ENCODE measurements at places on chromosomes 1 and 21. TPM values are rescaled to one million over a fixed set of nuclear protein-coding genes. Genes with fewer than 3 reads are reported as not detected.

DNA sequence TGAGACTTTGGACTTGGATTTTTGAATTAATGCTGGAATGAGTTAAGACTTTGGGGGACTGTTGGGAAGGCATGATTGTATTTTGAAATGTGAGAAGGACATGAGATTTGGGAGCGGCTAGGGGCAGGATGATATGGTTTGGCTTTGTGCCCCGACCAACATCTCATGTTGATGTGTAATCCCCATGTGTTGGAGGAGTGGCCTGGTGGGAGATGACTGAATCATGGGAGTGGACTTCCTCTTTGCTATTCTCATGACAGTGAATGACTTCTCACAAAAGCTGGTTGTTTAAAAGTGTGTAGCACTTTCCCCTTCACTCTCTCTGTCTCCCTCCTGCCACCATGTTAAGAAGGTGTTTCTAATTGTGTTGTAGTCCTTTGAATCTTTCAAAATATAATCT lies 9.3 kb upstream of the PHGDH start:
- no peak for DNase-seq

DNA sequence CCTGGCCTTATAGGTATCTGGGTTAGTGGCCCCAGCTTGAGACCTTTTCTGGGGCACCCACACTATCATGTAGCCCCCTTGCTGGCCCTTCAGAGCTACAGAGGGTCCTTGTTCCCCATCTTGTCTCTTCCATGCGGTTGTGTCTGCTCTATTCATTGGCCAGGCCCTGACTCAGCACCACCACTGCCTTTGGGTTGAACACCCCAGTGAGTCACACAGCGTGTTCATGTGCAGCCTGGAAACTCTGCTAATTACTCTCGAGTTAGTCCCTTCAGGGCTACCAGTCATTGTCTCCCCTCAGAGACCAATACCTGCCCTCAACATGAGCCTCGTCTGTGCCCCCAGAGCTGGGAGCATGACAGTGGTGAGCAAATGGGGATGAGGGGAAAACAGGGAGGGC lies 28.2 kb upstream of the IKBKE start:
- no peak for DNase-seq

GRCh38 chr1:201751872-201752271 lies 77.1 kb upstream of the IPO9 start:
- no peak for DNase-seq

The SH2D2A gene
- not detected for total RNA-seq

DNA sequence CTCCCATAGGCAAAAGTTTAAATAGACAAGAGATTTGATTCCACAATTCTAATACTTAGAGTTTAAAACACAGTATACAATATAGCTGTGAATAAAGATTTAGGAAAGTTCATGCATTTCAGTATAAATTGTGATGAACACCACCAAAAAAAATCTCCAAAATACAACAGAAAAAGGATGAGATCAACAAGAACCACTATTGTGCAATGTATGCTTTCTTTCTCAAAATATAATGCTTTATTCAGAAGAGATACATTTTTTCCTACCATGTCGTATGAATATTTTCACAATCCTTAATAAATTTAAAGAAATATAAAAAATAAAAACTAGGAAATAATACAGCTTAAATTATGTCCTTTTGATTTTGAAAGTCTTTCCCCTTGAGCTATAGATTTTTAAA lies 1309.2 kb downstream of the MRPL39 start:
- DNase-seq = no peak

The FAM177B gene
- total RNA-seq = not detected

GRCh38 chr1:36775716-36776115 lies 258.6 kb downstream of the GRIK3 start:
- DNase-seq = no peak

DNA sequence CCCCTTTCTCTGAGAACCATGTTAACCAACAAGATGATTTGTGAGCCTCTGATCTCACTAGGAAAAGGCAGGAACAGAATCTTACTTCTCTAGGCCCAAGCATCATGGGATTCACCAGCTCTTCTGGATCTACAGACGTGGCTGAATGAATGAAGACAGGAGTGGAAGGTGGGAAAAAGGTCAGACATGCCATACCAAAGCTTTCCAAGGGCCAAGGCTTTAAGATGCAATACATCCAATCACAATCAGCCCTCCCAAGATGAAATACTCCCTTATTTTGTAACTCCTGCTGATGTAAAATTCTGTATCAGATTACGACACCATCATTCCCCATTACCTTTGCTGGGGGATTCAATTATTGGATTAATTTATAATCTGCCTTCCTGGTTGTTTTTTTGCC lies 80.9 kb downstream of the SSBP3 start:
- no peak for DNase-seq

The DRAXIN gene
- total RNA-seq = 1.8 TPM

GRCh38 chr1:51058858-51059257 lies 43.2 kb upstream of the C1orf185 start:
- no peak for DNase-seq

The IL19 gene
- not detected for total RNA-seq

GRCh38 chr1:48073798-48074530 lies 76.8 kb upstream of the TRABD2B start:
- DNase-seq = no peak

GRCh38 chr1:3219791-3220467 lies 150.9 kb downstream of the PRDM16 start:
- no peak for DNase-seq

GRCh38 chr21:45514311-45515021 lies 27.8 kb downstream of the SLC19A1 start:
- no peak for DNase-seq

DNA sequence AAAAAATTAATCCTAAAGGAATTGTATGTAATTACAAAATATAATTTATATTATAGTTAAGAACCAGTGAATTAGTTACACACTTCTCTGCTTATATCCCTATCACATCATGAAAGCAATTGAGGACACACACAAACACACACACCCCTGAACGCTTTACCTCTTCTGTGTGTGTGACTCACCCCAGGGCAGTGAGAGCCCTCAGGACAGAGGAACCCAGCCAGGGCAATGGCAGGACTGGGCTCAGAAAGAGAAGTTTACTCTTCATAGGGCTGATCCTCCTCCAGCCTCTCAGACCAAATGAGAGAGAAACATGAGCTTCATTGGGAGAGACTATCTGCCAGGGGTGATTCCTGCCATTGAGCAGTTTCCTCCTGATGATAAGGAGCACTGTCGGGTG lies 38.1 kb downstream of the SLC44A3 start:
- no peak for DNase-seq

DNA sequence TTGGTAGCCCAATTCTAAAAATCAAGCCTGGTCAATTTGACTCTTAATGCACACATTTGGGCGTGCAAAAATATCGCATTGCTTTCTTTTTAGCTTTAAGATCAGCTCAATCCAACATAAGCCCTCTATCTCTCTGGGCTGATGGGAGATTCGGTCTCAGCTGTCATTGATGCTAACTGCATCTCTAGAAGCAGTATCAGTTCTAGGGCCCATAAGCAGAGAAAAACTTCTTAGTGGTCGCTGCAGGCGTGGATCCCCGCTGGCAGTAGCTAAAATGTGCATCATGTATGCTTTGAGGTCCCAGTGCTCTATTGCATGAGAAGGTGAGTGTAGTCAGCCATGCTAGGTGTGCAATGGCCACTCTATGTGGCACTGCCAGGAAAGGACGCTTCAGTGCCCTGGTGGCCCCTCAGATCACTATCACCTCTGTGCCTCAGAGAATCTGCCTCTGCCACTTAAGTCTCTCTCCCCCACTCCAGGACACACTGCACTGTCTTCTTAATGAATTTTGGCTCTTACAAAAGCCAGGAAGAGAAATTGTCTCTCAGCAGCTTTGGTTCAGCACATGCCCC lies 79.7 kb upstream of the GADD45A start:
- no peak for DNase-seq

DNA sequence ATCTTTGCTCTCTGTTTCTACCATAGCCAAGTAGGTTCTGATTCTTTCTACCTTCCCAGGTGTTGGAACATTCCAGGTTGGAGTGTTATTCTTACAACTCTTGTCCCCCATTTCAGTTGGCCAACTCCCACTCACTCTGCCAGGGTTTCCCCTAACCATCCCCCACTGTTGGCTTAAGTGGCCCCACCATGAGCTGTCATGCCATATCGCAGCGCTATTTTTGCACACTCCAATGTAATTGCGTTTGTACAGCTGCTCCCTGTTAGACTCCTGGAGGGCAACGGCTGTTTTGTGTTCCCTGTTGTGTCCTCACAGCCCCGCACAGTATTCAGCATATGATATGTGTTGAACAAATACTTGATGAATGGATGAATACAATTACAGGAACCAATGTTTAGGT lies 117.7 kb upstream of the ETS2 start:
- no peak for DNase-seq

DNA sequence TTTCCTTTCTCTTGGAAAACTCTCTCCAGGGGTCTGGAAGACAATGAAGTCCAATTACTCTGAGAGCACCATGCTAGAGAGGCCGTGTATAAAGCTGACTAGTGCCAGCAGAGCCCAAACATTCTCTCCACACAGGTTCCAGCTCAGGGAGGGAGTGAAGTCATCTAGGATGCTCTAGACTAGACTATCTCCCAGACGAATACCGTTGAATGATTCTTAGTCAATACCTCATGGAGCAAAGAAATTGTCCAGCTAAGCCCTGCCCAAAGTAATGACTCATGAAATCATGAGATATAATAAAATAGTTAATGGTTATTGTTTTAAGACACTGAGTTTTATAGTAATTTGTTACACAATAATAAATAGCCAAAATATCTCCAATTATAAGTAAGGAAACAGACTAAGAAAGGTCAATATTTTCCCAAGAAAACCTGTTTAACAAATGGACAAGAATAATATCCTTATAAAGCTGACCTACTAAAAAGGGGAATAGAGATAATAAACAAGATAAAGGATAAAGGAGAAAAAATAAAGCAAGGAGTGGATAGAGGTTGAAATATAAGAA lies 163.9 kb upstream of the LRRC7 start:
- DNase-seq = no peak

DNA sequence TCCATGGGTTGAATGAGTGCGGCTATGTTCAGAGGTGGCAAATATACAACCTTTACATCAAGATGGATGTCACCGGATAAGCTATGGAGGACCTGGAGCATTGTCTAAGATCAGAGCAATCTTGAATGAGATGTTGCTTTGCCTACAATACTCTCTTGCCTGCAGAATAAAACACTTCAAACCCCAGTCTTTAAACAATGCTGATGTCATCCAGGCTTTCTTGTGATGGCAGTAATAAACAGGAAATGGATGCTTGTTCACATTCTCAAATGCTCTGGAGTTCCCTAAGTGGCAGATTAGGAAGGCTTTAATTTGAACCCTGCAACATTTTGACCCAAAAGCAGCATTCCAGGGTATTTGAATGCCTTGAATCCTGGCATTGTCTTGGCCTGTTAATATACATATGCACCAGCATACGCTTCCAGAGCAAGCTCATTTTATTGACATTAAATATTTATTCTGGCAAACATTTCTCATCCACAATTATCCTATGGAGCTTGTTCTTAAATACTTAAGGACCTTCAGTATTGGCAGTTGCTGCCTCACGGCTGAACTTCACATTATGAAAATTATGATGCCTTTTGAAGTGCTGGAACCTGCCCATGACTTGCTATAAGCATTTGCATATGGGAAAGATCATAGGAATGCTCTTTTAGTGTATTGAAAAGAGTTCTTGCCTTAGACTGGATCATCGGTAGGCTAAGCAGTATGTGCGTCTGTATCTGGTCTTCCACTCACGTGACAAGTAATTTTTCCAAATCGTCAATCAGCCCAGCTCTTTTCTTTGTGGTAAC lies 422.7 kb downstream of the SIPA1L2 start:
- DNase-seq = no peak

DNA sequence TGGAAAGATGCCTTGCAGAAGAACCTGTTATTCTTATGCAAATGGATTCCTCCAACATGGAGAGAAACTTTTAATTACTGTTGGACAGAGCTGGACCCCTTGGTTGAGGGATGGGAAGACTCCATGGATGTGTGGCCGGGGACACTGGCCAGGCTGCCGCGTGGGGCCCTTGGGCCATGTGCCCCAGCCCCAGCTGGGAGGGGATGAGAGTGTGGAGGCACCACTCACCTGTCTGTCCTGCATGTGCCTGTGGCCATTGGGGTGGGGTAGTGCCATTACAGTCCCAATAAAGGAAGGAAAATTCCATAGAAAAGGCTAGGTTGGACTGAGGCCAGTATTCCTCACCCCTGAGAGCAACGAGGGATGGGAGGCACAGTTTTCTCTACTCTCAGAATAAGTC lies 564.5 kb upstream of the PTBP2 start:
- no peak for DNase-seq

- no peak for DNase-seq
Observed at GRCh38 chr1:247822060-247822459, 1.9 kb downstream of the OR14A16 start.

GRCh38 chr1:236535662-236536161 lies 11.9 kb downstream of the LGALS8 start:
- DNase-seq = no peak

The ATP8B2 gene
- 173 TPM for total RNA-seq

GRCh38 chr1:92877081-92877711 lies 45.4 kb downstream of the RPL5 start:
- no peak for DNase-seq

GRCh38 chr21:21605521-21605920 lies 607.3 kb downstream of the NCAM2 start:
- DNase-seq = no peak

GRCh38 chr1:94318505-94319030 lies 81.2 kb upstream of the ARHGAP29 start:
- no peak for DNase-seq

DNA sequence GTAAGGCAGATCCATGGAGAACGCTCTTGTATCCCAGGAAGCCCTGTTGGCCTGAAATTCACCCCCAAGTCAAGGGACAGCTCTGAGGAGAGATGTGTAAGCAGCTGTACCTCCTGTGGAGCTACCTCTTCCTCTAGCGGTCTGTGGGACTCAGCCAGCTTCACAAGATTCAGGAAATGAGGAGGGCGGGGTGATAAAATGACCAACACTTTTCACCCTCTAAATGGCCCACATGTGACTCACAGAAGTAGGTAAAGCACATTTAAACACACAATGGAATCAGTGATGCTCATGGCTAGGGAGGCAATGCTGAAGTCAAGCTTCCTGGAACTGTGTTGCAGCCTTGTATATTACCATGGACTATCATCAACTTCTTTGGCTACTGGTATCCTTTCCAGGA lies at the start of gene SH2D1B:
TSS of gene SH2D1B (minus strand) at position 135 of the 400 bp plus-strand sequence. CDS start at position 15, 120 bp downstream.
- DNase-seq = no peak

GRCh38 chr21:41888749-41889376 lies 9.7 kb upstream of the PRDM15 start:
- DNase-seq = no peak

Measured in ascending aorta (tissue), 2 donors.